ENCODE measurements at places on chromosomes 16 and 17.

DNA sequence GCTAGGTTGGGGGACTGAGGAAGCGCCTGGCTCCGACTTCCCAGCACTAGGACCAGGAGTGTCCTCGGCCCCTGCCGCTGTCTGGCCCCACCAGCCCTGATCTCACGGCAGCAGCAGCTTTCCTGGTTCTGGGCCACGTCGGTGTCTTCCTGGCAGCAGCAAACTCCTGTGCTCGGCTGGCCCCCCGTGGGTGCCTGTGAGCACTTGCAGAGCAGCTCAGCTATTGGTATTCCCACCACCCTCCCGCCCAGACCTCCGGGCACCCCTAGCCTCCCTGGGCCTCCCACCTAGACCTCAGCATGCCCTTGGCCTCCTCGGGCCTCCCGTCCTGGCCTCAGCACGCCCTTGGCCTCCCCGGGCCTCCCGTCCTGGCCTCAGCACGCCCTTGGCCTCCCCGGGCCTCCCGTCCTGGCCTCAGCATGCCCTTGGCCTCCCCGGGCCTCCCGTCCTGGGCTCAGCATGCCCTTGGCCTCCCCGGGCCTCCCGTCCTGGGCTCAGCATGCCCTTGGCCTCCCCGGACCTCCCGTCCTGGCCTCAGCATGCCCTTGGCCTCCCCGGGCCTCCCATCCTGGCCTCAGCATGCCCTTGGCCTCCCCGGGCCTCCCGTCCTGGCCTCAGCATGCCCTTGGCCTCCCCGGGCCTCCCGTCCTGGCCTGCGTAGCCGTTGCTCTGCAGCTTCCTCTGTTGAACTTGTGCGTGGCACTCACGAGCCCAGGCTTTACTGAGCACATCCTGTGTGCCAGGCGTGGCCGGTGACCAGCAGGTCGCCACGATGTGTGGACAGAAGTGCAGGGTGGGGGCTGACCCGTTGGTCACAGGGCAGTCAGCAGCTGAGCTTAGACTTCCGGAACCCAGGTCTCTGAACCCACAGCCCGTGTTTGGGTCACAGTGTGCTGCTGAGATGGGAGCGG is 51.8 kb upstream of the ACSF3 start:
- DNase-seq, result peak; percentile 3

GRCh38 chr16:11379420-11379819 is 34.2 kb downstream of the RMI2 start:
- DNase-seq, result no peak

DNA sequence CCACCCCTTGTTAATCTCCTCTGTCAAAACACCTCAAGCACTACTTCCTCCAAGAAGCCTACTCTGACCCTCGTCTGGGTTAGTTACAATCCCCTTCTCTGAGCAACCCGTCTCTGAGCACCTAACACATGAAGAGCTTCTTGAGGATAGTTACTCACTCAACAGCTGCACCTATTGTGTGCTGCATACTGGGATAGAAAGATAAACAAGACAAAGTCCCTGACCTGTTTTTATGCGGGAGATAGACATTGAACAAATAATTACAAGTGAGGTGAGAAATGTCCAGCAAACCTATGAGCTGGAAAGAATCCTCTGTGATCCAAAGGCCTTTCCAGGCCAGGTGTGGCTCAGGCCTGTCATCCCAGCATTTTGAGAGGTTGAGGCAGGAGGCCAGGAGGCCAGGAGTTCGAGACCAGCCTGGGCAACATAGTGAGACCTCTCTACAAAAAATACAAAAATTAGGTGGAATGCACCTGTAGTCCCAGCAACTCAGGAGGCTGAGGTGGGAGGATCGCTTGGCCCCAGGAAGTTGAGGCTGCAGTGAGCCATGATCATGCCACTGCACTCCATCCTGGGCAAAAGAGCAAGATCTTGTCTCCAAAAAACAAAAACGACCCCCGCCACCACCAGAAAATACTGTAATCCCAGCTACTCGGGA is 5.5 kb upstream of the ZNF771 start:
- DNase-seq, result no peak

DNA sequence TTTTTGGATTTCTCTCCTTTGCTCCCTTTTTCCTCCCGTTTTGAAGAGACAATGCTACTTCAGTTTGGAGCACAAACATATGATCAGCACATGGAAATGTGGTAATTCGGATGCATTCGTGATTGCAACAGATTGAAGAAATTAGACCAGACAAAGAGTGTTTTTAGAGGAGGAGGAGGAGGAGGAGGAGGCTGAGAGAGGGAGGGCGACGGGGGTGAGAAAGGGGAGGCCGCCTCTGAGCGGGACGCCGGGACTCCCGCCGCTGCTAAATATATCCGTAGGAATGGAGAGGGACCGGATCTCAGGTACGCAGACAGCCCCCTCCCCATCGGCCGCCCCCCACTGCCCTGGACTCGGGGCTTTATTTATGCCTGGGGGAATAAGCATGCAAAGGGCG is 179.3 kb downstream of the SEC14L1 start:
- no peak for DNase-seq

- no peak for DNase-seq
Measured at GRCh38 chr16:27665881-27666280, 115.9 kb downstream of the KATNIP start.

DNA sequence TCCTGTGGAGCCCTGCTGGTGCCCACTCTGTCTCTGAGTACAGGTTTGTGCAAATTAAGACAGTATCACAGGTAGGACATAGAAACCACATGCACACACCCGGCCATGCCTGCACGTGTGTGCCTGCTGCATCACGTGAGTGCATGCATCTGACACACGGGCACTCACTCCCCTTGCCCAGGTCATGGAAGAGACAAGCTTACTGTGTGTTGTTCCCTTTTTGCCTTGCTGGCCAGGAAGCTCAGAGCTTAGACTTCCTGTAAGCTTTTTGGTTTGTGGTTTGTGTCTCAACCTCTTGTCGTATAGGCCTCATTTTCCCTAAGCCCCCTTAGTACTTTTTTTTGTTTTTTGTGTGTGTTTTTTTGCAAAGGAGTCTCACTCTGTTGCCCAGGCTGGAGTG is 25.0 kb downstream of the ZNF469 start:
- no peak for DNase-seq

DNA sequence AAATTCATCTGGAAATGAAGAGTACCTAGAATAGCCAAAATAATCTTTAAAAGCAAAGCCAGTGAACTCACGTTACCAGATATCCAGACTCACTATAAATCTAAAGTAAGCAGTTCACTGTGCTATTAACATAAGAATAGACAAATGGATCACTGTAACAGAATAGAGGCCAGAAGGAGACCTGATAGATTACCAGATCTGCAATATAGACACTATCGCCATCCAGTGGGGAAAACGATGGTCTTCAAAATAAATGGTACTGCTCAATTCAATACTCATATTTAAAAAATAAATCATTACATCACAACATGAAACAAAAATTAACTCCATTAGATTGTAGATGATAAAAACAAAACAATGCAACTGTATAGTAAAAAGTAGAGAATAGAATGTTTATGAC is 158.6 kb upstream of the CDH8 start:
- no peak for DNase-seq

- no peak for DNase-seq
Measured at GRCh38 chr17:66369830-66370229, 67.4 kb downstream of the PRKCA start.

DNA sequence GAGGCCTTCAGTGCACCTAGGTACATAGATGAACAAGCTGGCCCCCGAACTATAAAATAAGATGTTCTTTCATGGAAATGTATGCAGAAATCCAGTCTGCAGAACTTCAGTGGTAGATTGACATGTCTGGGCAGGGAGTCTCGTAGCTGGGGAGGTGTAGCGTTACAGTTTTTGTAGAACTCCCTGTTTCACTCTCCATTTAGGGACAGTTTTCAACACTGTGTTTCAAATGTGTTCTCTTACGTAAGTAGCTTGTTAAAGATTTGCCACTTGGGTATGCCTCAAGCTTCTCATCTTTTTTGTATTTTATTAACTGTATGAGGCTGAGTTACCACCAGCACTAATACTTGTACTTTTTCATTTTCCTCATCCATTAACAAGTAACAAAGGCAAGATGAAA is 46.6 kb downstream of the PLD6 start:
- DNase-seq, result no peak

GRCh38 chr17:35214192-35214591 is 20.0 kb upstream of the SLC35G3 start:
- DNase-seq, result no peak

DNA sequence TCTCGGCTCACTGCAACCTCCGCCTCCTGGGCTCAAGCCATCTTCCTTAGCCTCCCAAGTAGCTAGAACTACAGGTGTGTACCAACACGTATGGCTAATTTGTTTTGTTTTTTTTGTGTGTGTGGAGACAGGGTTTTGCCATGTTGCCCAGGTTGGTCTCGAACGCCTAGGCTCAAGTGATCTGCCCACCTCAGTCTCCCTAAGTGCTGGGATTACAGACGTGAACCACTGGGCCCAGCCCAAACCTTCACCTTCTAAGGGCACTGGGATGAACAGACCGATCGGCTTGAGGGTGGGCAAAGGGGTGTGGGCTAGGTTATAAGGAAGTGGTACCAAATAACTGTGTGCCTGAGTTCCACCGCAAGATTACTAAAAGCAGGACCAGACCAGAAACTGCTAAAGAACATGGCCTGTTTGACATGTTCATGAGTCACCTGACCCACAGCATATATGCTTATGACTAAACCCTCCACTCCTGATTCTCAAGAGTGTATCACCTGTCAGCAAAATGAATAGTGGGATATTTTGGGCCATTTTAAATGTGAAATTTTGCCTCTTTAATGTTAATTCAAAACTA is 8.1 kb downstream of the TMEM97 start:
- DNase-seq, result no peak

- no peak for DNase-seq
Measured at GRCh38 chr16:65235339-65236177, 113.7 kb upstream of the CDH11 start.

- no peak for DNase-seq
Measured at GRCh38 chr17:70613681-70614080, 444.3 kb downstream of the KCNJ2 start.

DNA sequence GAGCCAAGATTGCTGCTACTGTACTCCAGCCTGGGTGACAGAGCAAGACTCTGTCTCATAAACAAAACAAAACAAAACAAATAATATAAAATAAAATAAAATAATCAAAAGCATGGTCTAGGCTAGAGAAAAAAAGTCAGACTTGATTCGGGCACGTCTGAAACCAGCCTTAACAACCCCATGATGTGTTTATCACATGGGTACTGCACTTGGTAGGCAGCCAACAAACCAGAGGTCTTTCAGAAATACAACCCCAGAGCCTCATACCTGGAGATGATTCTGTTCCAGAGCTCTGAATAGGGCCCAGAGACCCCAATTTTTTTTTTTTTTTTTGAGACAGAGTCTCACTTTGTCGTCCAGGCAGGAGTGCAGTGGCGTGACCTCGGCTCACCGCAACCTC is 9.6 kb upstream of the HAPSTR1 start:
- no peak for DNase-seq

DNA sequence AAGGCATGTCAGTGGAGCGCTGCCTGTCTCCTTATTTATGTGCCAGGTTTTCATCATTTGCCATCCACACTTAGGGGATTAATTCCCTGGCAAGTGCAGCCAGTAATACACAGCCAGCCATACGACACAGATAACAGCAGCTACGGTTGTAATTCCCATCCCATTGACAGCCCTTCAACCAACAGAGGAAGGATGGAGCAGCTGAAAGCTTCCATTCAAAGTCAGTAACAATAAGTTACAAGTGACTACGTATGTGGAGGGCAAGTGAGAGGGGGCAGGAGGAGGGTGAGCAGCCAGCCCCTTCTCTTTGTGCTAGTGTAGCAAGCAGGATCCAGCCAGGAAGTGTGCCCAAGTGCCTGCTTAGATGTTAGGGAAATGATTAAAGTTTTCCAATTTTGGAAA is 53.8 kb upstream of the LYRM9 start:
- DNase-seq, result no peak

DNA sequence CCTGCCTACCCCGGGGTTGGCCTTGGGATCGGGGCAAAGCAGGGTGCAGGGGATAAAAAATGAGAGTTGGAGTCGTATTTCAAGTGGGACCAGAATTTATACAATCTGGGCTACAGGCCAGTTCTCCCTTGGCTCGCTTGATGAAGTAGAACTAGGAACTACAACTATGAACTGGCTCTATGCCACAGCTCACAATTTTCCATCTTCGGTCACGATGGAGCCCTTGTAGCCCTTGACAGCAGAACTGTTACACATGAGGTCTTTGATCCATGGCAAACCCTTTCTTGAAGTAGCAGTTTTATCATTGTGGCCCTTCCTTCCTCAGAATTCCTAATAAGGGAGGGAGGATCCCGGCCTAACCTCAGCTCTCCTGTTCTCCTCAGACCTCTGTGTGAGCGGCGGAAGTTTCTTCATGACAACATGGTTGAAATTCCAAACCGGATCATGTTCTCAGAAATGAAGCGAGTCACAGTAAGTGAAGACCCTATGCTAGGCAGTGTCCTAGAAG is 17.1 kb downstream of the LIG3 start:
- DNase-seq, result no peak

DNA sequence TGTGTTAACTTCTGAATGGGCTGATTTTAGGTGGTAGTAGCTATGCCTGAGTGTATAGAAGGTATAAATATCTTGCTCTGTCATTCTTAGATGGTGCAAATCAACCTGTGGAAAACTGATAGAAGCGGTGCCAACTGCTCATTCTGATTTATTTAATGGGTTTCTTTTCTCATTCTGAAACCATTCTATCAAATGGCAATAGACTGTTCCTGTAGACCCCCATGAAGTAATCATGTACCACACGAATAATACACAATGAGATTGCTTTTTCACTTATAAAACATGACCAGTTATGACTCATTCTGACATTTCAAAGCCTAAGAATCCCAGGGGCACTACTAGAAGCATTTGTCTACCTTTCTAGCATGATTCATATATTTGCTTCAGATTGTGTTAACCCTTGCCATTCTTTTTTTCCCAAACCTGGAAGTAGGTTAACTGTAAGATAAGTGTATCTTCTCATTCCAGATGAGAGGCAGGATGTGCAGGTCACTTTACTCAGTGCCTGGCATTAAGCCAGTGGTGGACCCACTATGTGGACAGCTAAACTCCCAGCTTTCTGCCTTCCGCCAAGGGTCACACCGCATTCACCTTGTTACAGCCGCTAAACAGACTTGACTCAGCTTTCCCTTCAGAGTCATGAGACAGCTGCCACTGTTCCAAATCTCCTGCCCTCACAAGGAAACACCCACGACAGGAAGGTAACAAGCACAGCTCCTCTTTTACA is 16.4 kb upstream of the SLC16A11 start:
- no peak for DNase-seq

GRCh38 chr16:88839026-88839529 is 17.7 kb downstream of the GALNS start:
- no peak for DNase-seq

- no peak for DNase-seq
Measured at GRCh38 chr16:27238016-27238587, 30.5 kb downstream of the NSMCE1 start.

- no peak for DNase-seq
Measured at GRCh38 chr16:65574326-65574966, 452.6 kb upstream of the CDH11 start.

All from BE2C (cell line).